BE2C (cell line): ENCODE measurements at places on chromosomes 4 and X.
A peak's percentile ranks its signal among the peaks of the same experiment; 100 is the strongest.

DNA sequence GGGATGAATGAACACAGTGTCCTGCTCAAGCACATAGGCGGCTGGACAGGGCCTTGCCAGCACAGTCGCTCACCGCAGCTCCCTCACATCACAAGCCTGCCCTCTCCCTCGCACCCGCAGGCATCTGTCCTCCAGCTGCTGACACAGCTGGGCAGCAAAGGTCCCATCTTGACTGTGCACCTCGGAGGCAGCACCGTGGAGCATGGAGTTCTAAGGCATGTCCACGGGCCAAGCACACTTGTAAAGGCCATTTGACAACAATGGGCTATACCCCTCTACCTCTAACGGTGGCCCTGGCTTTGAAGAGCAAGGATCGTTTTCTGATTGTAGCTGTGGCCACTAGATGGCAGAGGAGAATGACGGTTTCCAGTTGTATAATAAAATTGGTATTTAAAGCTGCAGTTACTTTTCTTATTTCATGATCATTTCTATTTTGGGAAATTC is 53.8 kb downstream of the APLN start:
- no peak for DNase-seq

GRCh38 chr4:25860586-25861279 is 2.1 kb downstream of the SEL1L3 start:
- no peak for DNase-seq

- no peak for DNase-seq
Observed at GRCh38 chr4:25753239-25753638, 97.6 kb downstream of the SLC34A2 start.

DNA sequence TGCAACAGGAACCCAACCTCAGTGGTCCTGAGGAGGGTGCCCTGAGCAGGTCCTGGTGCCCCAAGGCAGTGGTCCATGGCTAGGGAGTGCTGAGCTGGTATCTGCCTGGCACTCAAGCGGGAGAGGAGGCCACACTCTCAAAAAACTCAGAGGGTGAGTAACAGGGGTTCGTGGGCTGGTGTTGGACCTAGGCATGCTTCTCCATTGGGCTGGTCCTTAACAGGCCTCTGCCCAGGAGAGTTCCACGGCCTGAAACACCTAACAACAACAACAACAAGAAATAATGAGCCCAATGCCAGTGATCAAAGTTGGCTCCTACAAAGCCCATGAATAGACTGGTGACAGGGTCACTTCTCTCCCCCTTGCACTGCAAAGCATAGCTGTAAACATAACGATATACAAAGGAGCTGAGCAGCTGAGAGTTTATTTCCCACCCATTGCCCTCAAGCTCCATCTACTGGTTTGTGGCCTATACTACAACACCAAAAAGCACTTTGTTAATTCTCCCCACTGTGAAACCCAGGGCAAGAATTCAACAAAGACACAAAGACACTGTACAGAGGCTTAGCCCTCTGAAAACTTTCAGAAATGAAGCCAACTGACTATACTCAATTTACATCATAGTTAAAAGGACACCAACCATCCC is 736.1 kb upstream of the ADGRL3 start:
- DNase-seq: no peak

GRCh38 chrX:13599491-13599890 is 30.1 kb downstream of the EGFL6 start:
- DNase-seq: no peak

GRCh38 chr4:152894673-152895072 is 41.5 kb upstream of the FHDC1 start:
- no peak for DNase-seq

GRCh38 chr4:186771624-186772023 is 48.0 kb upstream of the FAT1 start:
- no peak for DNase-seq

GRCh38 chrX:21933077-21933476 is 7.4 kb upstream of the SMS start:
- no peak for DNase-seq

- DNase-seq: no peak
Observed at GRCh38 chrX:43718546-43718945, 62.4 kb downstream of the MAOA start.

- DNase-seq: no peak
Observed at GRCh38 chrX:99248180-99248579, 1161.9 kb downstream of the PCDH19 start.

DNA sequence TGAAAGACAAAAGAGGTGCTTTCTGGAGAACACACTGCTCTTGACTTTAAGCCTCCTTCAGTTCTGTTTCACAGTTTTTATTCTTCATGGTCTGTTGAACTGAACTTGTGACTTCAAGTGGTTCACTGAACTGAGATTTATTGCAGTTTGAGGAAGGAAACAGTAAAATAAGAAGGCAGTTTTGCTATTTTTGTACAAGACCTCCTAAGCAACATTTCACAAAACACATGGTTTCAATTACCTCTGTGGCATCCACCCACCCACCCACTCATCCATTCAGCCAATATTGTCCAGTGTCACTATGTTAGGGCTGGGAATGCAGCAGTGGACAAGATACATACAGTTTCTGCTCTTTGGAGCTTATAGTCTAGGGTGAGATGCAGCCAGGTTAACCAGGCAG is 131.3 kb downstream of the IL1RAPL2 start:
- no peak for DNase-seq

DNA sequence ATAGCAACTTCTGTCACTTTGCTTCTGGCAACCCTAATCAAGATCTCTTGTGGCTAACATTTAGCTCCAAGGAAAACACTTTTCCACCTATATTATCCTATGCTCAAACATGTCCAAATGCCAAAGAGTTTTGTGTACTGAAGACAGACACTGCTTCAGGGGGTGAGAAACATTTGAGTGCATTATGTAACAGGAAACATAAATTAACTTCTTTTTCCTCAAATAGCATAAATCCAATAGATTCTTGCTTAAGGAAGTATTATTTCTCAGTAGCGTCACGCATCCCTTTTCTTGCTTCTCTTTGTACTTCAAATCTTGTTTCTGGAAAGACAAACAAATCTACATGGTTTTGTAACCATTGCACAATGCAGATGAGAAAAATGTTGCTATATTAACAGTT is 839.1 kb downstream of the GLUD2 start:
- DNase-seq: no peak

GRCh38 chr4:123364906-123365305 is 31.7 kb upstream of the SPRY1 start:
- DNase-seq: no peak

DNA sequence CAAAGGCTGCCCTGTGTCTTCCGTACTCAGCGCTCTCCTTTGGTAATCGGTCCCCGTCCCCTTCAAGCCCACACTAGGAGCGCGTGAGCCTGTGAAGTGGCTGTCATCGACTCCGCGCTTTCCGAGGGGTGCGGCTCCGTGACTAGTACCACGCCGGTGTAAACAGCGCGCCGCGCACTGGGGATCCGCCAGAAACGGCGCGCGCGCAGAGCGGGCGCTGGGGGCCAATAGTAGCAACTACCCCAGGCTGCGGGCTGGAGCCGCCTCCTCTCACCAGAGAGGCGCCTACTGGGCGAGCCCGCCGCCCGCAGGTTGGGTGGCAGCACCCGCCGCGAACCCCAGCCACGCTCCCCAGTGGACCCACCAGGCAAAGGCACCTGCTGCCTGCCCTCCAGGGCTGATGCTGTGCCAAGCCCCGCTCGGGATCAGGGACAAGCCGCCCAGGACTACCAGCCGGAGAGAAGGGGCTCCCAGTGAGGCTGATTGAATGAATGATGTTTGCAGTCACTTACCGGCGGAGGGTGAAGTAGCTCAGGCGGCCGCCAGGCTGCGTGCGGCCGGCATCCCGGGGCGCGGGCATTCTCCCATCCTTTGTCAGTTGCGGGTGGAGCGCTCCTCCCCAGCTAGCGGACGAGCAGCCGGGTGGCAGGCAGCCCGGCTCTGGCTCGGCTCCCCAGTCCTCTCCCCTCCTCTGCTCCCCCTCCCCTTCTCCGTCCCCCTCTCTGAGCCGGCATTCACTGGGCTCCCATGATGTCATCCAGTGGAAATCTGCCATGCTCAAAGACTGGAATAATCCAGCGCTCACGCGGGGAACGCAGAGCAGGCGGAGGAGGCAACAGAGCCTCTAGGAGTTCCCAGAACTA is 370.3 kb upstream of the SMIM31 start:
- DNase-seq: peak; percentile 18

- DNase-seq: no peak
Observed at GRCh38 chr4:109079201-109079600, 223.3 kb downstream of the COL25A1 start.

- no peak for DNase-seq
Observed at GRCh38 chr4:140754918-140755773, 1.0 kb downstream of the TBC1D9 start.

- no peak for DNase-seq
Observed at GRCh38 chr4:182764137-182764536, 153.0 kb downstream of the DCTD start.

GRCh38 chr4:906339-907102 is 25.6 kb downstream of the GAK start:
- no peak for DNase-seq

- no peak for DNase-seq
Observed at GRCh38 chr4:101944649-101945048, 154.1 kb downstream of the BANK1 start.

DNA sequence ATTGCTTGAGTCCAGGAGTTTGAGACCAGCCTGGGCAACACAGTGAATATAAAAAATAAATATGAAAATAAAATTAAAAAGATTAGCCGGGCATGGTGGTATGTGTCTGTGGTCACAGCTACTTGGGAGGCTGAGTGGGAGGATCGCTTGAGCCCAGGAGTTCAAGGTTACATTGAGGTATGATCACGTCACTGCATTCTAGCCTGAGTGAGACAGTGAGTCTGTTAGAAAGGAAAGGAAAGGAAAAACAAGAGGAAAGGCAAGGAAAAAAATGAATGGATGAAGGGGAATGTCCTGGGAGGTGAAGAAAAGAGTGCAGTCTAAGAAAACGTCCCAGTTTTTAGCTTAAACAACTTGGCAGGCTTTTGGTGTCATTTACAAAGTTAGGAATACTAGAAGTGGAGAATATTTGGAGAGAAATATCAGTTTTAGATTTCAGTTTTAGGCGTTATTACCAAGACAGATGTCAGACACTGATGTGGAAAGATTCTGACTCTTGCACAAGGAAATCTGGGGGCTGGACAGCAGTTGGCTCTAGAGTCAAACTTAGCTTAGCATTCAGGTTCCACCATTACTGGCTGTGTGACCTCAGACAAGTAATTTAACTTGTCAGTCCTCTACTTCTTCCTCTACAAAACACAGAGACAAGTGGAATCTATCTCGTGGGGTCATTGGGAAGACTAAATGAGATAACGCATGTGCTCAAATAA is 139.0 kb downstream of the TSPAN5 start:
- no peak for DNase-seq

GRCh38 chrX:139222511-139223200 is 307.9 kb upstream of the F9 start:
- DNase-seq: no peak

DNA sequence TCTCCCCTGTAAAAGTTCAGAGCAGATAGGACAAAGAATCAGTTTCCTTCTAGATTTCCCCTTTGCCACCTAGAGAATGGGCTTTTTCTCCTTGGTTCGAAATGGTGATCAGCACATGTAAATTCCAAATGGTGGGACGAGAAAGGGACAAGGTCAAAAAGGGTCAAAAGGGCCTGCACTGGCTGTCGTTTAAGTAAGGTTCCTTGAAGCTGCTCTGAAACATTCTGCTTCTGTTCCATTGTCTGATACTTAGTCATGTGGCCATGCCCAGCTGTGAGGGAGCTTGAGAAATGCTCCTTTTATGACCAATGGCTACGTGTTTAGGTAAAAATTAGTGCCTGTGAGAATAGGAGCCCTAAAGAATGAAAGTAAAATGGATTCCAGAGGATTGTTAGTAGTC is 165.9 kb upstream of the CENPE start:
- no peak for DNase-seq

DNA sequence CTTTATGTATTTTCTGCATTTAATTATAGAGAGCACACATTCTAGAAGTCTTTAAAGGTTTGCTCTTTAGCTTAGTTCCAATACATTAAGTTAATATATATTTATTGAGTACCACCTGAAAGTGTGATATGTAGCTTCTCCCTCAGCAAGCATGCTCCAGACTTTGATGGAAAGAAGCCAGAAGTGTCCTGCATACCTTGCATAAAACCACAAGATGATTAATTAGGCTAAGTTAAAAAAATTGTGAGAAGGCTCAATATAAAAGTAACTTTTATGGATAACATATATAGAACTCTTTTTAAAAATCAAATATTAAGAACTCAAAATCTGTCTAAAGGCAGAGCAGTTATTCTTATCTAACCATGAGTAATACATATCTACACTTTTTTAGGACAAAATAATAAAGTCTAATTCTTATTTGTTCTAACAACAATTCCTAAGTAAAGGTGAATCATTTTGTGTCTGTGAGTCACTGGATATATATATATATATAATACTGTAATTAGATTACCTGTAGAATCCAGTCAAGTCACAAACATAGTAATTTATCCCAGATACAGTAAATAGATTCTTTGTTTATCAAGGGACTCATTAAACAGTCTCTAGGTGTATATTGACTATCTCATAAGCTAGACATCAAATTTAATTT is 51.2 kb downstream of the INTS12 start:
- no peak for DNase-seq

DNA sequence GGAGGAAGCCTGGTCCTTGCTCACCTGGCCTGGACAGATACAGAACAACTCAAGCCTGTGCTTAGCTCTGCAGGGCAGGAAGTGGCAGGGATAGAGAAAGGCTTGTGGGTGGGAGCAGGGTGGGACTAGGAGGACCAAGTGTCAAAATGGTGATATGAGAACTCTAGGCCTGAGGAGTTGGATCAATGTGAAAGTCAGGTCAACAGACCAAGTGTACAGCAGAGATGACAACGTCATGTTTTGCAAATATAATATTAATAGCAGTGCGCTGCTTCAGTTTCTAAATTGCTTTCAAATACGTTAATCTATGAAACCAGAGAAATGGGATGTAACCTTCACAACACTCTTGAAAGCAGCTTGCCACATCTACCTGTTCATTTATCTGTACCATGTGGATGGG is 114.2 kb upstream of the MAP3K15 start:
- DNase-seq: no peak

- no peak for DNase-seq
Observed at GRCh38 chr4:177480795-177481194, 38.6 kb upstream of the AGA start.

GRCh38 chr4:140681201-140681600 is 75.0 kb downstream of the TBC1D9 start:
- no peak for DNase-seq

DNA sequence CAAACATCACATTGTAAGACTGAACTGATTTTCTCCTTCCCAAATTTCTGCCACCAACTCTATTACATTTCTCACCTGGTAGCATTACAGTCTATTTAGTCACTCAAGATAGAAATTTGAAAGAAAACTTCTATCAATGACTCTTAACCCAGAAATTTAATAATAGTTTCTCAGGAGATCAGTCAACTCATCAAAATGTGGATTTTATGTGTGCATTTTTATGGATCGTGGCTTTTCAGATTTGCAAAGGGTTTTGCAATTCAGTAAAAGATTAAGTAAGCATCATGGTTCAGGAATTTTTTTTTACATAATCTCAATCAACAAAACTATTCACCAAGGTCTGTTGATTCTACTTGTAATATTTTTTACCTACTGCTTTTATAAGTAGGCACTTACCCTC is 111.1 kb downstream of the CFAP299 start:
- no peak for DNase-seq
